ENCODE measurements at places on chromosomes 11 and 22.

- DNase-seq = peak; percentile 64
Measured at GRCh38 chr11:61777234-61778090, 14.9 kb downstream of the TMEM258 start.

DNA sequence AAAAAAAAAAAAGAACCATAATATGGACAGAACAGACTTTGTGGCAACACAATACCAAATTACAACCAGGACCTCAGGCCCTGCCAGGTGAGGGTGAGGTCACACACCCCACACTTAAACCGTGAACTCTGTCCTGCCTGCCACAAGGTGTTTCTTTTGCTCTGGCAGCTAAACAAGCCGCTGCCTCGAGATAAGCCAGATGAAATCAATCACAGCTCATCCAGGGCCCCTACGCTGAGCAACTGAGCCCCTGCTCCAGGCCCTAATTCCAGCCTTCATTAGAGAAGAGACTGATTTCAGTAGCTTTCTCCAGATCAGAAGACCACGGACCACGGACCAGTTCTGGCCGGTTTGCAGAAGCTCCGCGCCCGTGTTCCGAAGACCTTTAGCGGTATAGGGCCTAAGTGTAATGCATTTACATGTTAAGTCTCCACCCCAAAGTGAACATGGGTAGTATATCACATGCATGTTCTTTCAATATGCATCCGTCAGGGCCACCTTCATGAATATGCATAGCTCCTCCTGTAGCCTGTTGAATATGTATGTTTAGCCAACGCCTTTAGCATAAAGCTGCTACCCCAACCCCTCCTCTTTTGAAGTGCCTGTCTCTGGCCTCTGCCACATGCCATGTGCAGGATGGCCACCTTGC is 14.8 kb upstream of the RAC2 start:
- no peak for DNase-seq

- DNase-seq = no peak
Measured at GRCh38 chr22:27906241-27906640, 12.8 kb downstream of the PITPNB start.

DNA sequence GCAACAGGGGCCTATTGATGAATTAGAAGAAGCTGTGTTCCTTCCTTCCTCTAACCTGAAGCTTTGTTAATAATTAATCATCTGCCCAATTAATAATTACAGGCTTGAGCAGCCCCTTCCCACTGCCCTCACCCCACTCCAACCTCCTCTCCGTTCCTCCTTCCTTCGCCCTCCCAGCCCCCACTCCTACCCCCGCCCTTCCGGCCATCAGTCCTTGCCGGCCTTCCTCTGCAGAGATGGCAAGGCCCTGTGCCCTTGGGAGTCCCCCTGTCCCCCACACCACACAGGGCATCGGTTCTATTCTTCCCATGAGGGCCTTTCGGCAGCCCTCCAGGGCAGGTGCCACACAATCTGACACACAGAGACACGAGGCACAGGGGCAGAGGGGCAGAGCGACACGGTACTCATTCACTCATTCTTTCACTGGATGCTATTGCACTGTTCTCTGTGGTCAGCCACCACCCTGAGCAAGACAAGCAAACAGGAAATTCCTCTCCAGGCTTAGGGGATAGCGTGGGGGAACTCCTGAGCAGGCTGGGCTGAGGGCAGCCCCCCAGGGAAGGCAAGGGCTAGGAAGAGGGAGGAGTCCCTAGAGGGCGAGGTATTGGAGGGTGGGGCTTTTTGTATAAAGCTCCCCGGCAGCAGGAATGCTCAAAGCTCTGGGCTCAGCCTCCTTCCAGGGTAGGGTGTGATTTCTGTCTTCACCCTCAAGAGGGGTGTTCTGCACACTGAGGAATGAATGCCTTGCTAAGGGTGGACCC is 14.7 kb downstream of the MGAT3 start:
- no peak for DNase-seq

- no peak for DNase-seq
Measured at GRCh38 chr11:86484795-86485166, 110.1 kb downstream of the CCDC81 start.

Data from activated T-helper 2 cell treated with anti-CD3 and anti-CD28 coated beads, Interferon-gamma antibody, Interleukin-2, Interleukin-4, amounts not matched to agents 10 μg/mL and 5 μg/mL and 100 μg/mL, durations not matched to agents 14 hours and 24 hours and 36 hours (primary cell).